ENCODE measurements at places on chromosomes 11 and 22.

DNA sequence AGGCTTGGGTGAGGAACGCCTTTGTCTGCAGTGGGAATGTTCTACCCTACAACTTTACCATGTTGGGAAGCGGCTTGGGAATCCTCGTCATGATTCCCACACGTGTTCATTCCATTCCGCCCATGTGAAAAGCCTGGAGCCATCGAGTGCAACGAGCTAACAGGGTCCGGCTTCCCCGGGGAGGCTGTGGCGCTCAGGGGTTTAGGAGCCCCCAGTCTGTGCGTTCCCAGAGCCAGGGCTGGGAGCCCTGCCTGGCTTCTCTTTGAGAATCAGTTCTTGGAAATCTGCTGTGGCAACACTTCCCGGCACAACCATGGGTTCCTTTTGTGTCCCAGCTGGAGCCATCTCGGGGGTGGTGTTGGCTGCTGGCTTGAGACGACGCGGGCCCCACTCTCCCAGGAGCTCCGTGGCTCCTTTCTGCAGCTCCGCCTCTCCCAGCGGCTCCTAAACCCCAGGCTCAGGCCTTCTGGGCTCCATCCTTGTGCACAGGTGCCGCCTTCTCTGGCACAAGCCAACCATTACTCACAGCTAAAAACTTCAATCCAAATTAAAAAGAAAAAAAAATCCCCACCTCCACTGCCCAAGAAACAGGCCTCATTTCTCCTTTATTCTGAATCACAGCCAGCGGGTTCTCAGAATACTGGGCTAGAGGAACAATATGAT, 18.7 kb upstream of the PPFIA1 start:
- DNase-seq: no peak

GRCh38 chr22:44537467-44537866, 39.4 kb upstream of the RTL6 start:
- no peak for DNase-seq

- no peak for DNase-seq
These were observed 5.7 kb downstream of the DIXDC1 start for GRCh38 chr11:111942829-111943228.

GRCh38 chr11:14953904-14954303, 18.2 kb downstream of the CALCA start:
- no peak for DNase-seq

- DNase-seq: no peak
These were observed 28.0 kb downstream of the HSPA8 start for GRCh38 chr11:123033895-123034294.

GRCh38 chr11:11528986-11529385, 92.8 kb downstream of the GALNT18 start:
- no peak for DNase-seq

- no peak for DNase-seq
These were observed 21.2 kb upstream of the OR10W1 start for GRCh38 chr11:58289266-58289665.
